Upper lobe of right lung (tissue), 1 donor: ENCODE measurements at places on chromosomes 3 and 15. TPM values are rescaled to one million over a fixed set of nuclear protein-coding genes. Genes with fewer than 3 reads are reported as not detected.

GRCh38 chr15:78617516-78617915, 3.3 kb downstream of the CHRNA3 start:
- peak; percentile 46 for DNase-seq

DNA sequence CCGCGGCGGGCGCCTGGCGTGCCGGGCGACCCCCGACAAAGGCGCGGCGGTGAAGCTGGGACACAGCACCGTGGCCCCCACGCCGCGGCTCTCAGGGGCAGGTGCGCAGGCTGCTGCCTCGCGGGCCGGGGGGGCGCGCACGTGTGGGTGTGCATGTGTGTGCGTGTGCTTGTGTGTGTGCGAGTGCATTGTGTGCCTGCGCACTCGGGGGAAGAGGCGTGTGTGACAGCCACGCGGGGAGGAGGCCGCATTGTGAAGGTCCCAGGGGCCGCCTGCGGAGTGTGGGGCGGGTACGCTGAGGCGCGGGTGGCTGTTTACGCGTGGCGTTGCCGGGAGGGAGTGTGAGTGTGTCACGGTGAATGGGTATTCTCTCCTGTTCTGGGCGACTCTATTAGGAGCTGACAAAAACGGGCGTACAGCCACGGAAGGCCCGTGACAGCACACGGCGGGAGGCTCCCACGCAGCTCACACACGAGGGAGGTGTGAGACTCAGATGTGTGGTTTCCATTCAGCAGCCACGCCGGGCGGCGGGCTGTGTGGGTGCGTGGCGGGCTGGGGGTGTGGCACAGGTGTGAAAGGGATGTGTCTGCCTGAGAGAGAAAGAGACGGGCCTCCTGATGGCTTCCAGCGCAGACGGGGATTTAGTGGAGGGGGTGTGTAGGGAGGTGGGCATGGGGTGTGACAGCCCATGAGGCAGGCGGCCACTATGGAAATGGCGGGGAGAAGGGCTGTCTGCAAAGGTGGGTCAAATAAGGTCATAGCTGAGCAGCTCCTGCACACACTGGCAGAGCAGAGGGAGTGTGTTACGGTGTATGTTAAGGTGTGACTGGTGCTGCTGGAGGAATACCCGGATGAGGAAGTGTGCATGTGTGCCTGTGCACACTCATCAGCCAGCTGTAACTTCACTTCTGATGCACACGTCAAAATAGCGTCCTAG, 750 bp downstream of the PODXL2 start:
- DNase-seq = peak; percentile 61

DNA sequence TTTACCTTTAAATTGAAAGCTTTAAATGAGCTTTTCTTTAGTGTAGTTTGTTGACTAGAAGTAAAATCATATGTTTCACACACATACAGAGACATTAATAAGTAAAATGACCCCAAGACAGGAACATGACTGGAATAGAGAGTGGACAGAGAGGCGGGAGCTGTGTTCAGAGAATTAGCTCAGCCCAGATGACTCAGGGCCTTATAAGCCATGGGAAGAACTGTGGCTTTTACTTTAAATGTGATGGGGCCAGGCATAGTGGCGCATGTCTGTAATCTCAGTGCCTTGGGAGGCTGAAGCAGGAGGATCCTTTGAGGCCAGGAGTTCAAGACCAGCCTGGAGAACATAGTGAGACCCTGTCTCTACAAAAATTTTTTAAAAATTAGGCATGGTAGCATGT, 26.7 kb downstream of the SACM1L start:
- DNase-seq = no peak

Gene GANC
- total RNA-seq = 111 TPM

Gene SCN11A
- total RNA-seq = 0.14 TPM
